ENCODE measurements at places on chromosomes 12 and 14.

- no peak for DNase-seq
These were observed 9.7 kb downstream of the MLXIP start for GRCh38 chr12:122088179-122088810.

GRCh38 chr14:87868920-87869319 is 124.1 kb downstream of the GALC start:
- no peak for DNase-seq

- peak; percentile 22 for DNase-seq
These were observed 144.7 kb downstream of the ALX1 start for GRCh38 chr12:85424581-85425348.

DNA sequence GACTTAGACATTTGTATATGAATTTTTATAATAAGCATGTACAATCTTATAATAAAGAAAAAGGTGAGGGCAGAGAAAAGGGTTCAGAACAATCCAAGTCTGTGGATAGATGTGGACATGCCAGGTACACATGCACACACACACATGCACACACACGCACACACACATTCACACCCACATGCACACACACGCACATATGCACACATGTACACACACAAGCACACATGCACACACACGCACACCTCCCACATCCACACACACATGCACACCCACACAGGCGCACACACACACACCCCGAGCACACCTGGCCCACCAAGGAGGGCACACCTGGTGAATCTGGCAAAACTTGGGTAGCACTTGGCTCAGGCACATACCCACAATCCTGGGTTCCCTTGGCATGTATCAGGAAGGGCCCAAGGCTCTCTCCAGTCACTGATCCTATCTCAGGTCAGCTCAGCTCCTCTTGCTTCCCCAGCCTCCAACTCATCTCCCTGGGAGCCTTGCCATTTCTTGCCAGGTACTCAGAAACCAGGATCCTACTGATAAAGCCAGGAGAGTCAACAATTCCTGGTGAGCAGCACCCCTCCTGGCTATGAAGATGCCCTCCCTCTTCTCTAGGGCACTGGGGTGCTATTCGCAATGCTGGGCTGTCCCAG is 18.6 kb upstream of the TMEM106C start:
- no peak for DNase-seq

GRCh38 chr12:57127101-57127725 is 1.1 kb upstream of the LRP1 start:
- DNase-seq: peak; percentile 58

DNA sequence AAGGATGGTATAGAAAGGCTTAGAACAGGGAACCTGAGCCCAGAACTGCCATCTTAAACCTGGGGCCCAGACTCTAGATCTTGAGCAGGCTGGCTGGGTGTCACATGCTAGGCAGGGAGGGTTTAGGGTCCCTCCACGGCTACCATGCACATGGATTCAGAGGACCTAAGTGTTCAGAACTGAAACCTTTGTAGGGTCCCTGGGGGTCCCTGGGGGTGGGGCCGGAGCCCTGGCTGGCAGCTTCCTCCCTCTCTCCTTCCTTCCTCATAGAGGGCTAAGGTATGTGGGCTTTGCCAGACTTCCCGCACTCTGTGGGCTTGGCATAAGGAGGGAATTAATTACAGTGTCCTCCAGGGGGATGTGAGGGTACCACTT is 4.6 kb upstream of the ZNF385A start:
- DNase-seq: no peak

- DNase-seq: no peak
These were observed 81.0 kb downstream of the PTPN21 start for GRCh38 chr14:88473791-88474190.

GRCh38 chr12:70049596-70050360 is 193.5 kb upstream of the CNOT2 start:
- peak; percentile 4 for DNase-seq

GRCh38 chr12:68326716-68327115 is 5.4 kb downstream of the MDM1 start:
- peak; percentile 83 for DNase-seq

GRCh38 chr14:75907756-75908359 is 73.9 kb downstream of the TGFB3 start:
- no peak for DNase-seq

- DNase-seq: peak; percentile 75
These were observed 8.2 kb upstream of the LGALS3 start for GRCh38 chr14:55120571-55121495.

- DNase-seq: peak; percentile 79
These were observed 55.6 kb downstream of the CLIP1 start for GRCh38 chr12:122366685-122367475.

DNA sequence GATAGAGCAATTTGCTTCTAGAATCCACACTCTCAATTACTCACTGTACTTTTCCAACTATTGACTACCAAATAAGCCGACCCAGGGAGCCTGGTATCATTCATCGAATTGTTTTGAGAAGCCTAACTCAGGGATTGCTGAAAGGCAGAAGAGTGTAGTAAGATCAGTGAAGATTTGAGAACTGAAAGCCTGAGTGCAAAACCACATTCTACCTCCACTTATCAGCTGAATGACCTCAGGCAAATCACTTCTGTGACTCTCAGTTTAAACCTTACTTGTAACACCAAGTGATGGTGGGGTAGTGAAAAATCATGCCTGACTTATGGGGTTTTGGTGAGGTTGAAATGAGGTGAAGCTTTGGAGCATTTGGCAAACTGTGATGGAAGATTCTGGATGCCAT is 126.1 kb upstream of the MAX start:
- no peak for DNase-seq

DNA sequence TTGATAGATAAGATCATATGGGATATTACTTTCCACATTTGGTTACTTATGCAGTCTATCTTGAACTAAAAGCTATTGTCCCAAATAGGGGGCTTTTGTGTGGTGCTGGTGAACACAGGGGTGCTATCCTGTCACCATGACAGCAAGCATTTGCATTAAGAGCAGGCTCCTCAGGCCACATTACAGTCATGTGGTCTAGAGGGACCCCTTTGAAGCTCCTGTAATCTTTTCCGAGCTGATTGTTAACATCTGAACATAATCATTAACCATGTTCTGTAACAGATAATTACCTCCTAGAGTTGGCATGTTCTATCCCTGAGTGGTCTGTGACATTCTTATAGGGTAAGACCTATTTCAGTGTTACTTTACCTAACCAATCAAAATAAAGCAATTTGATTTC is 178.8 kb downstream of the KTN1 start:
- no peak for DNase-seq

DNA sequence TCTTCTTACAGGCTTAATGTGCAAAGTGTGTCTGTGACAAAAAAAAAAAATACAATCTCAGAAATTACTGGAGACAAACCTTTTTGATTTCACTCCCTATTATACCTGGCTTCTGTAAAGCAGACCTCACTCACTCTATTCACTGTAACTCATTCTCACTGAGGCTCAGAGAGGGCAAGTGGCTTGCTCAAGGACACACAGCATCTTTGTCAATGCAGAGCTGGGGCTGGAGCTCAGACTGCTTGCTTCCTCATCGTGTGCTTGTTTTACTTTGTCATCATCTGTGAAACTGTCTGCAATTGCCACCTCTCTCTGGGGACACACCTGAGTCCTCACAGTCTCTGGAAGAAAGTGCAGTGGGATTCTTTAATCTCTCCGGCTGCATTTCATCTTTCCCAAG is 120.0 kb downstream of the PTPN11 start:
- no peak for DNase-seq

GRCh38 chr12:80531646-80532045 is 87.6 kb downstream of the PTPRQ start:
- DNase-seq: no peak

- no peak for DNase-seq
These were observed 182.2 kb downstream of the EXOC5 start for GRCh38 chr14:57086271-57087162.

GRCh38 chr14:80315681-80316080 is 104.4 kb upstream of the DIO2 start:
- DNase-seq: no peak

DNA sequence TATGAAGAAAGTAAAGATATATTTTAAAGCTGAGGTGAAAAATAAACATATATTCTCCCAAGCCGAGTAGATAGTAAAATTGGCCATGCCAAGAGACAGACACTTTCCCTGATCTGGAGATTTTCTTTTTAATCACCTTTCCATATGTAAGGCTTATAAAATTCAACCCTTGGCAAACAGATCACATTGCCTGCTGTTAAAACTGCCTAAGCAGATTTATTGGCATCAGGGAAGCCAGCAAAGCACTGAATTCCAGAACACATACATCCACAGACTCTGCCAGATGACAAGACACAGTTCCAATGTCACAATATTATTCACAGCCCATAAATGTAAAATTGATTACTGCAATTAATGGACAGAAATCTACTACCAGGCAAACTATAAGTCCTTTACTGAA is 78.2 kb upstream of the GARIN2 start:
- no peak for DNase-seq

DNA sequence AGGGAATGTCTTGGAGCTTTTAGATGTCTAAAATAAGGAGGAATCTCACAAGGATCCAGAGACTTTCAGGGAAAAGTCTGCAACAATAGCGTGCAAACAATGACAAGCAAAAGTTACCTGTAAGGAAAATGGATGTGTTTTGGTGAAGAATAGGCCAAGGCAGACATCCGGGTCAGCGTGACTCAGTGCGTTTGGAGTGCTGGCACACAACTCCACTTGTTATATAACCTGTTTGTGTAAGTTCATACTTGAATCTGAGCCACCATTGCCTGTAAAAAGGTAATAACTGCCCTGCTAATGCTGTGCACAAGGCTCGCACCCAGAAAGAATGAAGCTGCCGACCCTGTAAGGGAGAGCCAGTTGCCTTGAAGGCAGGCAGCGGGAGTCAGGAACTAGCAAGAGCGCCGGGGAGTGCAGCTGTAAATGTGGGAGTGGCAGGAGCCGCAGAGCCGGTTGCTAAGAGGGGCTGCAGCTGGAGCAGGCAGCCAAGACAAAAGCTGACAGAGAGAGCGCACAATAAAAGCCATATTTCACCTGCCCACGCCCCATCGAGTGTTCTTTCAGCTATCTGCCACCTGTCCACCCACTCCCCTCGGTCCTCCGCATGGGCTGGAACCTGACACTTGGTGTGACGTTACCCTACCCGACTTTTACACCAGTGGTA is 638.5 kb upstream of the MIS18BP1 start:
- DNase-seq: no peak

DNA sequence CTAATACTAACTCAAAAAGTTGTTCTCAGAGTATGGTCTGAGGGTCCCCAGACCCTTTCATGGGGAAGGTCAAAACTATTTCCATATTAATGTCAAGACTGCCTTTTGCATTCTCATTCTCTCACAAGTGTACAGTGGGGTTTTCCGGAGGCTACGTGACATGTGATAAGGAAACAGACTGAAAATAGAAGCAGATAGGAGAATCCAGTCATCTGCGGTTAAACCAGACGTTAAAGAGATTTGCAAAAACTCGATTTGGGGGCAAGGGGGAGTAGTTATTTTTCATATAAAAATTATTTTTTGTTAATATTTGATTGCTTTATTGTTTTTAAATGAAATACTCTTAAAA is 1.0 kb upstream of the NAP1L1 start:
- DNase-seq: peak; percentile 40

DNA sequence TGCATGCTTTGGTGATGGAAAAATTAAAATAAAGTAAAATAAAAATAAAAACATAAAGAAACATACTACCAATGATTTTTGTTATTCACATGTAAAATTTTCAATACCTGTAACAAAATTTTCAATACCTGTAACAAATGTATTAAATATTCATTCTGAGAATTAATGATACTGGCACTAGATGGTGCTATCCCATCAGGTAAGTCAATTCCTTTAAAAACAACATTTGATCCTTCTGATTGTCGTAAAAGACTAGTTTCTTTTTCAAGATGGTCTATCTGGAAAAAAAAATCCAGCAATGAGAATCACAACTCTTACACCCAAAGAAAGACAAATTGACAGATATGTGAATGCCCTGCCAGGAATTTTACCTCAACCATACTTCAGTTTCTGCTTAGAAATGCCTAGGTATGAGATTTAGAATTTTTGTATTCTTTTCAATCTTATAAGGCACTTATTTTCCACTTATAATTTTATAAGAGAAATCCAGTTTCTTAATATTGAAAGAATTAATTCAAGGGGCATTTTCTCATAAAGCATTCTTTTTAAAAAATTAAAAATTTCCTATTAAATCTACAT is 30.7 kb downstream of the CEP290 start:
- no peak for DNase-seq

- DNase-seq: peak; percentile 64
These were observed 1.2 kb upstream of the LRP1-AS start for GRCh38 chr12:57148469-57149244.

- no peak for DNase-seq
These were observed 3.7 kb upstream of the RTL1 start for GRCh38 chr14:100907240-100907639.

DNA sequence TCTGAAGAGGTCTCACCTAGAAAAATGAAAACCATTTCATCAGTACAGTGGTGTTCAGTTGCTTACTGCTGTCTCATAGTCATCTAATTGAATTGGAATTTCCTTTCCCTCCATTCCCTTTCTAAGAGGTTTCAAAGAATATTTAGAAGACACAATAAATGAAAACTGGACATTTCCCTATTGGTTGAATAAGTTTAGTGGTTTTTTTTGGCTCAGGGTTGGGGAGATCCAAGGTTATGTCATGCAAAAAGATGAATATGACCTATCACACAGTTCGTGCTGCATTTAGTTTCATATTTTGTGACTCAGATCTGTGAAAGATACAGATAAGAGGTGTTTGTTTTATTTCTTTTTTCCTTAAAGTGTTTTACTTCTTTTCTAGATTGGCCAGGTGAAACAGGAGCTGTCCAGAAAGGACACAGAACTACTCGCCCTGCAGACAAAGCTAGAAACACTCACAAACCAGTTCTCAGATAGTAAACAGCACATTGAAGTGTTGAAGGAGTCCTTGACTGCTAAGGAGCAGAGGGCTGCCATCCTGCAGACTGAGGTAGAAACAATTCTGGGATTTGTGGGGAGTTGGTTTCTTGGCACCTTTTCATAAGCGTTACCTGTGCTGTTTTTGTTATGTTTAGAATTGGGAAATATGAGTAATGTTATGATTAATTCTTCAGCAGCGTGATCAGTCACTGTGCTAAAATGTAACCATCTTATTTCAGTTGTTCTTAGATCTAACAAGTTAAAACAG is 124.6 kb downstream of the ERC1 start:
- DNase-seq: no peak

GRCh38 chr12:102769323-102769916 is 147.6 kb downstream of the PAH start:
- peak; percentile 52 for DNase-seq

DNA sequence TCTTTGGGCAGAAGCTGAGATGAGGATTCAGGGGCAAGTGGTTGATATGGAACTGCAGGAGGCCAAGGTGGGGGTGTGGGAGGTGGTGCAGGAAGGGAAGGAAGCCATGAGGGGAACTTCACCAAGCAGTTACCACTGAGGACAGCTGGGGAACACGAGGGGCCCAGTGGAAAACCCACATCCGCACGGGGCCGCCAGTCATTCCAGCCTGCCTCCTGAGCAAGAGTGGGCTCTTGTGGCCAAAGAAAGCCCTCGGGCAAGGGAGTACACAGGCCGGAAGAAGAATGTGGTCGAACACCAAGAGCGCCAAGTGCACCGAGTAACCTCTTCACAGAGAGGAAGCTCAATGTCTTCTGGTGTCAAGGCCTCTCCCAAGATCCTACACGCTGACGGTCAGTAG is 252.2 kb upstream of the FOXN3 start:
- peak; percentile 60 for DNase-seq

All from inflammatory macrophage (primary cell).